ENCODE measurements at places on chromosomes 4 and X. TPM values are rescaled to one million over a fixed set of nuclear protein-coding genes. Genes with fewer than 3 reads are reported as not detected.

DNA sequence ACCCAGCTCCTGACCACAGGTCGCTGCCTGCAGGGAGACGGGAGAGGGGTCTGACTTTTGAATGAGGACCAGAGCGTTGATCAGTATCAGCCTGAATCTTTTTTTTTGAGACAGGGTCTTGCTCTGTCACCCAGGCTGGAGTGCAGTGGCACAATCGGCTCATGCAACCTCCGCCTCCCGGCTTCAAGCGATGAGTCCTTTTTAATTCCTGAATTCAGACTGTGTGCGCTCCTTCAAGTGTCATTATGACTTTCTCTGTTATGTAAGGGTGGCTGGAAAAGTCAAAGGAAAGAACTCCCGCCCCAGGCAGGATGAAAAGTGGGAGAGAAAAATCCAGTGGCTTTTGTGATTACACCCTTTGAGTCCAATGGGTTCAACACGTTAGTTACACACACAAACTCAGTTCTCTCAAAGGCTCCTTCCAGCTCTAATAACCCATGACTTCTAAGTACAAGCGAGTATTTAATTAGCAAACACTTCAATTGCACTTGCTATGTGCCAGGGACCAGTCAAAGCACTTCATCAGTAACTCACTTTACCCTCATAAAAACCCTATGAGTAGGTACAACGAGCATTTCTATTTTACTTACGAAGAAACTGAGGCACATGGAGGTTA, 44.4 kb downstream of the PDHA1 start:
- no peak for DNase-seq

Gene CLTRN
- 0.80 TPM for total RNA-seq

DNA sequence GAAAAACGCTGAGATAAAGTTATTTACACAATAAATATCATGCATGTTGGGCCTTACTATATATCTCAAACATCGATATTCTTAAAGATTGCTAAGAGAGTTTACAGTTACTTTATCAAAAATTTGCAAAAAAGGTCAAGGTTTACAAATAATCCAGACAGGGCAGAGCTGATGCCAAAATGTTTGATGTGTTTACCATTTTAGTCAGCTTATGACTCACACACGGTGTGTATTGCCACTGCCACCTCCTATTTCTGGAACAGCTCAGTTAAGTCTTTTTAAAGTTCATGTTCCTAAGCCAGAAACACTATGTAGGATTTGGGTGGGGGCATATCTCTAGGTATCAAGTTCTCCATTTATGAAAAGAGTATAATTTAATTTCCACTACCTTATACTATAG, 580.6 kb downstream of the INPP4B start:
- DNase-seq: no peak

Gene CXorf65
- total RNA-seq: 6.7 TPM

GRCh38 chr4:152301381-152301780, 234.5 kb downstream of the FBXW7 start:
- DNase-seq: no peak

DNA sequence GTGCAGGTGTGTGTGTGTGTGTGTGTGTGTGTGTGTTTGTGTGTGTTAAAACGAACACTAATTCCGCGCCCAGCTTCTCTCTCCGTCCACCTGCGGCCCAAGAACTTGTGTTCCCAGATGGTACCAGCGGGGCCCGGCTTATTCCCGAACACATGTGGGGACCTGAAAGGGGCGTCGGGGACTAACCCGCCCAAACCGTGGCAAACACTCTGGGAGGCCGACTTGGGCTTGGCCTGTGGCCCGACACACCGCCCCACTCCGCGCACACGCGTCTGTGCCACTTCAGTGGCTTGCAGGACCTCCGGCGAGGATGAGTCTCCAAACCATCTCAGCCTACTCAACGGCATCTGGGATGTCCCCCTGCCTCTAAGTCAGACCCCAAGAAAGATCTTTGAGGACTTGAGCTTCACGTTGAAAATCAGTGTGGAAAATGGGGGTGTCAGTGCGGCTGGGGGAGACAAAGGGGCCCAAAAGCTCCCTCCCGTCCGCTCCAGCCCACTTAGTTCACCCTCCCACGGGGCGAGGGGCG, 790 bp upstream of the HHIP start:
- no peak for DNase-seq

DNA sequence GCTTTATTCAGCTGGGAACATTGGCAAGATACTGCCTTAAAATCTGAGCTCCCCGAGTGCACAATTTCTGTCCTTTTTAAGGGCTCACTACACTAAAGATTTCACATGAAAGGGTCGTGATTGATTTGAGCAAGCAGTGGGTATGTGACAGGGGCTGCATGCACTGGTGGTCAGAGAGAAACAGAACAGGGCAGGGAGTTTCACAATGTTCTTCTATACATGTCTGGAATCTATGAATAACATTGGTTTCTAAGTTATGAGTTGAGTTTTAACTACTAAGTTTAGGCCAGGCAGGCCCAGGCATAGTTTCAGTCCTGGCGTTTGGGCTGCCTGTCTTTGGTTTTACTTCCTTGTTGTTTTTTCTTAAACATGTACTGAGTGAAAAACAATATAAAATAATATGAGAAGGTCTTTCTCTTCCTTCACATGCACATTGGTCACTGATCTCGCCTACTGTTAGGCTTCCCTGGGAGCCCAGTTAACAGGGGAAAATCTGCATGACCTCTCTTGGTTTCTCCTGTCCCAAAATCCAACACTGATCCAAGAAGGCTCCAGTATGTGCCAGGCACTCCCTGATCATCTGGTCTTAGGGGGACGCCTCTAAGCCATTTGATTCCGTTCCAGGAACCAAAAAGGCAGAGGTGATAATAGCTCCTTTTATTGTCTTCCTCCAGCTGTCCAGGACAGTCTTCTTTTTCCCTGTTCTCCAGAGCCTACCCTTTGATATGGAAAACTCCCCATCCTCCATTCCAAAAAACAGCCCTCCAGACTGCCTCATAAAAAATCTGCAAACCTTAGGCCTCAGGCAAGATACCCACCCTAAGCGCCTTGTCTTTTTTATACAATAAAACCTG, at the start of gene UGT2B17:
Gene UGT2B17 (minus strand): TSS at position 51 of the 854 bp plus-strand sequence. CDS start 7,838 bp downstream, outside the sequence.
- DNase-seq: no peak

DNA sequence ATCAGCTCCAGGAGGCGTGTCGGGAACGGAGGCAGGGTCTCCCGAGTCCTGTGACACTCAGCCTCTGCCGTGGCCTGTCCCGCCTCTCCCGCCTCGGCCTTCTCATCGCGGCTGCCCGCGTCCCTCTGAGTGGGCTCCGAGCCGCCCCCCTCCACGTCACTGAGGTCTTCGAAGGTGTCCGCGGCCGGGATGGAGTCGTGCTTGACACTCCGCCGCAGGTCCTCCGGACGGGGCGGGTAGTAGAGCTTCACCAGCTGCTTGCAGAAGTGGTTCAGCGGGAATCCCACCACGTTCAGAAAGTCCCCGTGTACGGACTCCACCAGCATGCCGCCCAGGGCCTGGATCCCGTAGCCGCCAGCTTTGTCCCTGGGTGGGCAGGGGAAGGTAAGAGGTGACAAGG, 25.0 kb downstream of the ASMTL start:
- DNase-seq: no peak

Gene GAB1
- total RNA-seq: 0.74 TPM

Gene ITGB1BP2
- 5.6 TPM for total RNA-seq

DNA sequence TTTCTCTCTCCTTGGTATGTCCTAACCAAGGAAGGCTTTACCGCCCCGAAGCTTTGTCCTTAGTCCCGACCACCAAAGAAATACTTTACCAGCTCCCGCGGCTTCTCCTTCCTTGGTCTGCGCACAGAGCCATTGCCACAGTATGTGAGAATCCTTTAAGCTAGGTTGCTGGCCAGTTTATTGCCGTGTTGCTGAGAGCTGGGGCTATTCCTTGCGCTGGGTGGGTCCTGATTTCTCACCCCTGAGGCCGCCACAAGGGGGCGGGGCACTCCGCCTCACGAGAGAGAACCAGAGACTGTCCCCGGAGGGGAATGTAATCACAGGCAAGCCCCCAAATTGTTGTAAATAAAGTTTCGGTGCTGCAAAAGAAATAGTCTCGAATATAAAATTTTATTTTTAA, 331.0 kb upstream of the PCDH10 start:
- no peak for DNase-seq

DNA sequence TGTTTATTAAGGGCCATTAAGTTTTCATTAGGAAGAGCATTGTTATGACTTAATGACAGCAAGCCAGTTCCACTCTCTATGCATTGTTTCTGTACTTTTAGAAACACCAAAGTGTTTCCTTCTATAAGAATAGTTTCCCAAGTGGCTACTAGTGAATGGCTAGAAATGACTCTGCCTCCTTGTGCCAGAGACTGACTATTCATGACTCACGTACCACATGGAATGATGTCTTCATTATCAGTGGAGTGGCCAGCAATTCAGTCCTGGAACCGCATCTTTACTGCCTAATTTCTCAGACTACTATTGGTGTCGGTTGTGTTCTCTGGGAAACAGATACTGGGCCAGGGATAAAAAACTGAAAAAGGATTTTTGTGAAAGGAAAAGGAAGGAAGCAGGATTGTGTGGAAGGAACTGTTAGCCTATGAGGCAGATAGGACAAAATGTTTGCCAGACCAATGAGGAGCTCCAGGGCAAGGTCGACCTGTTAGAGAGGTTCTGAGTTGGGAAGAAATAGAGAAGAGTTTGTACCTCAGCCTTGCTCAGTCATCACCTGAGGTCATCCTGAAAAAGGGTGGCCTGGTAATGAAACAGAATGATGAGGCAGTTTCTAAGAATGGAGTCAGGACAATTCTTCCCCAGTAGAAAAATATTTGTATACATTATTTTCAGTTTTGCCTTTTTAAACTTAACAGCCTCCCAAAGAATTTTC, 218.6 kb downstream of the SPCS3 start:
- DNase-seq: no peak

Gene RBMXL3
- total RNA-seq: not detected

Gene SPIN4
- 6.0 TPM for total RNA-seq

DNA sequence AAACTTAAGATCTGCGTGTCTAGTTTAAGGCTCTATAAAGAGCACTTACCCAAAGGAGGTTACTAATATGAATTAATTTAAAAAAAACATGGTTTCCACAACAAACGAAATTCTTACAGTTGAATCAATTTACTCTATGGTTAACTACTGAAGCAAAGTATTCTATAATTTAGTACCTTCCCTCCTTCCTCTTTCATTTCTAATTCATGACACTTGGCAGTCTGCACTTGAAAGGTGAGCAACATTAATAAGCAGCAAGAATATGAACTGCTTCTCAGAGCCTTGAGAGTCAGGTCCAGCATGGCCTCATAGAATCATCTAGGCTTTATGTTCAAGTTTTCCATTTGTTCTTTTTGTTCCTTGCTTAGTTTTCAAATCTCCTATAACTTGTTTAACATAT, 42.7 kb downstream of the TAPT1 start:
- no peak for DNase-seq

GRCh38 chr4:11427121-11427996, 1.3 kb downstream of the HS3ST1 start:
- DNase-seq: no peak

DNA sequence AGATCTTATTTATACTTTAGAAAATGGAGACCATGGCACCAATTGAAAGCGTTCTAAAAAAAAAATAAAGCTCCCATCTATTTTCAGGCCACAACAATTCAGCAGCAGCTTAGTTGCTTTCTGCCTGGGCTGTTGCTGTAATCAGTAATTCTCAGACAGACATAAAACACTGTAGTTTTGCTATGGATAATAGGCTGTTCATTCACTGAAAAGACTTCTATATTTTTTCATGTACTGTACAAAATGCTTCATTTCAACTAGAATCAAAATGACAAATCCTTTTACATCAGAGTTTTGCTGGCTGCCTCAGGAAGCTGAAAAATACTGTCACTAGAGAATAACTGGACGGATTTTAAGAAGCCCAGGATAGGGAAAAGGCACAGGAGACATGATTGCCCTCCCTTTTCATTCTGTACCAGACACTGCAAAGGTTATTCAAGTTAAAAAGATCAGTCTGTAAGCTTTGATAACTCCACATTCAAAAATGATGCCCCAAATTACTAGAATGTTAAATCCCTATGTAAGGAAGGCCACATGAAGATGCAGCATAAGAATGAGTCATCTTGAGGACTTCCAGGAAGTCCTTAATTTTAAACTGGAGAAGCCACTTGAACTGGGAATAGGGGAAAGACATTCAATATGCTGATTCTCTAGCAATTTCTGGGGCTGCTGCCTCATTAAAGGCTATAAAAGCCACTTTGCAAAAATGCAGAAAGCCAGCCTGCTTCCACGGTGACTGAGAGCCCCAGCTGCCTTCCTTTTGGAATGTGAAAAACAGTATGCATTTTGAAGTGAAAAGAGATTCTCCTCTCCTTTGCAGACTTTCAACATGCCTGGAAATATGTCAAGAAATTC, 403.2 kb upstream of the RASGEF1B start:
- DNase-seq: no peak

Gene FDCSP
- not detected for total RNA-seq

Gene MSX1
- total RNA-seq: 0.14 TPM

- DNase-seq: no peak
Measured at GRCh38 chrX:88425739-88426138, 321.3 kb upstream of the CPXCR1 start.

GRCh38 chr4:160406263-160406825, 1303.5 kb downstream of the RAPGEF2 start:
- no peak for DNase-seq

Gene OSTC
- 86.9 TPM for total RNA-seq

DNA sequence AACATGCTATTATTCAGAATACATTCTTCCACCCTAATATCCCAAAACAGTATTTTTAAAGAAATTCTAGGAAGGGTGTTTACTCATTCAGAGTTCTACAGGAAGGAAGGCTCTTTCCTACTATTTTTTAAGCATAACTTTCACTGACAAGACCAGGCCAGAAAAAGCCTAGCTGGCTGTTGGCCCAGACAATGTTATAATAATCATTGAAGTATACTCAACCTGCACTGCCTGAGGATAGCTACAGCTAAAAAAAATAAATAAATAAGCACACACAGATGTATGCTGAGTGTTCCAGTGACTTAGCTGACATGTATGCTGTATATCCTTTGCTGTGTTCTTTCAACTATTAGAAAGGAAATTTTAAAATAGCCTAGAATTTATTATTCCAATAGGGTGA, 145.8 kb upstream of the SPRY1 start:
- no peak for DNase-seq

GRCh38 chr4:168972596-168972995, 37.5 kb downstream of the CBR4 start:
- DNase-seq: no peak

DNA sequence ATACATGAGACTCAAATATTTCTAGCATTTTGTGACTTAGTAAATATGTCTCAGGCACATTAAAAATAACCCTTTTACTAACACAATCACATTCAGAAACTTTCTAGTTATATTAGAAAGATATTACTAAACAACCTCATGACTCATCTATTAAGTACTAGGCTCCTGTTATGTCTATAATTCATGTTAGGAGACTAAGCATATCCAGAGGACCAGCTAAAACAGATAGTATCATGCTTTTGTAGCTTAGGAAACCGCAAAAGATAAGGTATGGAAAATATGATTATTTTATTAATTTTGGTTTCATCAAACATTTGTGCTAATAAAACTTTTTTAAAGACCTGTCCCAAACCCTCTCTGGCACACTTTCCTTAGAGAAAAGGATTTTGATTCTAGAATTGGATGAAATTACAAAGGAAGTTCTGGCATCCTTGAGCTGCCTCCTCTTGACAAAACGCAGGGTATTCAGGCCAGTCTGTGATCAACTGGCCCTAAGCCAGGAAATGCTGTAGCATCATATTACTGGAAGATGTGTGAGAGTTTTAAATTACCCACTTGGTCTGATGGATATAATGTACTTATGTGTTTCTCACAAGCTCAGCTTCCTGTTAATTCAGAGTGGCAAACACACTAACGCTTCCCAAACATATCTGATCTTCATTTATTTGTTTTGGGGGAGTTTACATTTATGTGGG, 60.4 kb downstream of the NRK start:
- no peak for DNase-seq

Gene CT83
- total RNA-seq: not detected

Measured in activated naive CD8-positive, alpha-beta T cell treated with anti-CD3 and anti-CD28 coated beads for 36 hours (primary cell).